ELR (cell line): ENCODE measurements at places on chromosomes 2 and 18.
A peak's percentile ranks its signal among the peaks of the same experiment; 100 is the strongest.

- DNase-seq, result no peak
Measured at GRCh38 chr2:119696494-119697030, 17.6 kb downstream of the TMEM177 start.

GRCh38 chr2:216740557-216741222 is 45.3 kb upstream of the IGFBP5 start:
- no peak for DNase-seq

DNA sequence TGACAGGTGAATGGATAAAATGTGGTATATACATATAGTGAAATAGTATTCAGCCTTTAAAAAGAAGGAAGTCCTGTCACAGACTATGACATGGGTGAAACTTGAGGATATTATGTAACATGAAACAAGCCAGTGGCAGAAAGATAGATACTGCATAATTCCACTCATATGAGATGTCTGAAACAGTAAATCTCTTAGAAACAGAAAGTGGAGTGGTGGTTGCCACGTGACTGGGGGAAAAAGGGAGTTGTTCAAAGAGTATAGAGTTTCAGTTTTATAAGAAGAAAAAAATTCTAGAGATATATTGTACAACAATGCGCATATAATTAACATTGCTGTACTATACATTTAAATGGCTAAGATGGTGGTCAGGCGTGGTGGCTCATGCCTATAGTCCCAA is 178.2 kb upstream of the ATP5MC3 start:
- DNase-seq, result no peak

DNA sequence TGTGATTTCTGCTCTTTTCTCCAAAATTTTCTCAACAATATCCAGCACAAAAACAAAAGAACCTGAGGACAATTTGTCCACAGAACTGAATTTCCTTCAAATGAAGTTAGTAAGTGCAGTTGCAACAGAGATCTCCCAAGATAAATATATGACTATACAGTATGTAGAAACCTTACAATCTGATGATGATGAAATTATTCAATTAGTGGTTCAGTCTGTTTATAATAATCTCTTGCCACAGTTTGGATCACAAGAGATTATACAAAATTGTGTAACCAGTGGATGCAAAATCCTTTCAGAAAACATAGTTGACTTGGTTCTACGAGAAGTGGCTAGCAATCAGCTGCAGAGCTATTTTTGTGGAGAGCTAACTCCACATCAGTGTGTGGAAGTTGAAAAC is 68.7 kb downstream of the FSIP2 start:
- DNase-seq, result peak; percentile 19

GRCh38 chr2:217325816-217326215 is 466.0 kb upstream of the TNP1 start:
- DNase-seq, result no peak
